Activated naive CD8-positive, alpha-beta T cell treated with anti-CD3 and anti-CD28 coated beads, Interleukin-2, amount 10 ng/mL, durations not matched to agents 7 days and 5 days (primary cell): ENCODE measurements at places on chromosomes 11 and 22. TPM values are rescaled to one million over a fixed set of nuclear protein-coding genes. Genes with fewer than 3 reads are reported as not detected.
A peak's percentile ranks its signal among the peaks of the same experiment; 100 is the strongest.

- H3K4me3 ChIP-seq: no peak overlapping the region
- H3K4me1 ChIP-seq: peaks cover 2% of the 10 kb centered on the region
- no peak overlapping the region for H3K27ac ChIP-seq
- H3K27me3 ChIP-seq: peaks cover 2% of the 10 kb centered on the region
Observed at GRCh38 chr11:27281276-27281675, 81.7 kb downstream of the CCDC34 start.

The SCUBE1 gene
- 0.03 TPM for total RNA-seq

The METTL15 gene
- 18.3 TPM for total RNA-seq

DNA sequence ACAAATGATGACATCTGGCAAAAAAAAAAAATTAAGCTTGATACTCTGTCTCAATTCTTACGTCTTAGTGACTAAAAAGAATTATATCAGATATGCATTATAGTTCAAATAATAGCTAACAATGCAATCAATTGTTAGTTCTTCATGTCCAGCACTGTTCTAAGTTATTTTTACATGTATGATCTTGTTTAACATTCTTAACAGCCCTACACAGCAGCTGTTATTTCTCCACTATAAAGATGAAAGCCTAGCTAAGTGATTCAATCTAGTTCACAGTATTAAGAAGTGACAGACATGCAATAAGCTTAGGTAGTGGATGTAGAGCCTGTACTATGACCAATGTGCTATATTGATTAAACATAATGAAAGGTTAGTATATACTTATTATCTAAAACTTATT, 4.1 kb downstream of the ZNF214 start:
- peaks cover 4% of the 10 kb centered on the region for H3K4me1 ChIP-seq
- H3K27me3 ChIP-seq: peaks cover 29% of the 10 kb centered on the region
- H3K36me3 ChIP-seq: no peaks in the 10 kb centered on the region

DNA sequence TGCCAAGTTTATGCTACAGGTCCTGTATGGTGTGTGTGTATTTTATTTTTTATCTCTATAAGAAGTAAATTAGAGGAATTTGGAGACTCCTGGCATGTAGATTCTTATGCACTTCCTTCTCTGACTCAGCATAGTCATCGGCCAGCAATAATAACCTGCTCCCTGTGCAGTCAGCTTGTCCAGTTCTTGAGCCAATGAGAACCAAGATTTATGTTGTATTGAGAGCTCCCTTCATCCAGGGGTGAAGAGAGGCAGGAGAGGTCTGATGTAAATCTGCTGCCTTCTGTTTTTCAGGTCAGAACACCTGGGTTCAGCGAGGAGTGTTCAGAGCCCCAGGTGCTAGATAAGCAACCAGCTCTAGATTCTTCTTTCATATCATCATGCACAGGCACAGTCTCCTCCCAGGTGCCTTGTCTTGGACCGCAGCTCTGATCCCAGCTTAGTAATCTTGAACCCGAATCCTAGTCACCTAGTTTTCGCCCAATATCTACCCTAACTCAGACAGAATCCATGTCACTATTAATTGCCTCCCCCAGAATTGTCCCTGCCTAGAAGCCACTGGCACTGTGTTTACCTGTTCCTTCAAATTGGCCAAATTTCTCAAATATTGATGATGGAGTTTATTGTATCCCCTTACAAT, 328.2 kb upstream of the NCAM1 start:
- no peak overlapping the region for H3K4me3 ChIP-seq
- H3K27ac ChIP-seq: no peak overlapping the region
- DNase-seq: no peak
- peaks cover 8% of the 10 kb centered on the region for H3K27me3 ChIP-seq

The SSH3 gene
- 27.0 TPM for total RNA-seq

- no peak for DNase-seq
- no peak overlapping the region for H3K4me3 ChIP-seq
- no peaks in the 10 kb centered on the region for H3K36me3 ChIP-seq
- peaks cover 8% of the 10 kb centered on the region for H3K4me1 ChIP-seq
Observed at GRCh38 chr11:94884376-94884775, 89.0 kb downstream of the CWC15 start.

DNA sequence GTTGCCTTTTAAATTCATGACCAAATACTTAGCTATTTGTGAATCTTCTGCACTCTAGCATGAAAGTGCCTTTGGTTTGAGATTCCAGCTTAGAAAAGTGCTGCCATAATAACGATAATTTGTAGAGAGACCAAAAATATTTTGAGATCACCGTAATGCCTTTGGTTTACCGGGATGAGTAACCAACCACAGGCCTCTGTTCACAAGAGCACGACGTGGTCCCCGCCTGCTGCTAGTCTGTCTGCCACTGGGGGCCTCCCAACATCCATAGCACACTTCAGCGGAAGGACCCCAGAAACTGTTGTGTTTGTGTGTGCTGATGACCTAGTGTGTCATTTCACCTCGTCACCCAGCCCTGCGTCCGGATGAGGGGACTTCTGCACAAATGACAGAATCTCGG, 67.0 kb upstream of the RASSF10 start:
- H3K27me3 ChIP-seq: peaks cover 4% of the 10 kb centered on the region
- no peak overlapping the region for H3K4me3 ChIP-seq
- H3K4me1 ChIP-seq: peaks cover 2% of the 10 kb centered on the region
- H3K36me3 ChIP-seq: no peaks in the 10 kb centered on the region

DNA sequence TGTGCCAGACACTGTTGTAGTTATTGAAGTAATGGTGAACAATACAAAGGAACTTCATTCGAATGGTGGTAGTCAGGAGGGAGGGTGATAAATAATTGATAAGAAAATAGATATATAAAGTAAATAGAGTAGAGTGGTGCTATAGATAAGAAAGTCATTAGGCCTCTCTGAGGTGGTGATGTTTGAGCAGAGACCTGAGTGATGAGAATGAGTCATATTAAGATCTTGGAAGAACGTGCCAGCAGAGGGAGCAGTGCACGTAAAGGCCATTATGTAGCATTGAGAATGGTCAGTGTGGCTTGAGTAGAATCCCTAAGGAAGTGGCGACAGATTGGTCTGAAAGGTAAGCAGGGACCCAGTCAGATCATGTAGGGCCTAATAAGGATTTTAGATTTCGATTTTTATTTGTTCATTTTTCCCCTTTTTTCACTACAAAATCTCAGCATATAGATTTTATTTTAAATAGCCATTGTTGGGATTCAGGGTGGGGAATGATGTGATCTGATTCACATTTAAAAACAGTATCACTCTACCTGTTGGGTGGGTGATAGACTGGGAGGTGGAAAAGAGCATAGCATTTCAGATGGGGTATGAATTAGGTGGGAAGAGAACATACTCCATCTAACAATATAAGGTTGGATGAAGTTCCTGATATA, 44.7 kb downstream of the CCDC90B start:
- no peaks in the 10 kb centered on the region for H3K4me1 ChIP-seq
- no peak overlapping the region for H3K27ac ChIP-seq
- H3K4me3 ChIP-seq: no peak overlapping the region
- H3K27me3 ChIP-seq: no peaks in the 10 kb centered on the region
- no peak for DNase-seq

- H3K27me3 ChIP-seq: peaks cover 42% of the 10 kb centered on the region
- H3K4me3 ChIP-seq: no peak overlapping the region
- peaks cover 6% of the 10 kb centered on the region for H3K4me1 ChIP-seq
- H3K36me3 ChIP-seq: no peaks in the 10 kb centered on the region
Observed at GRCh38 chr11:12818333-12819015, 144.3 kb downstream of the TEAD1 start.

The TUBA8 gene
- 0.99 TPM for total RNA-seq

The OR52D1 gene
- not detected for total RNA-seq

DNA sequence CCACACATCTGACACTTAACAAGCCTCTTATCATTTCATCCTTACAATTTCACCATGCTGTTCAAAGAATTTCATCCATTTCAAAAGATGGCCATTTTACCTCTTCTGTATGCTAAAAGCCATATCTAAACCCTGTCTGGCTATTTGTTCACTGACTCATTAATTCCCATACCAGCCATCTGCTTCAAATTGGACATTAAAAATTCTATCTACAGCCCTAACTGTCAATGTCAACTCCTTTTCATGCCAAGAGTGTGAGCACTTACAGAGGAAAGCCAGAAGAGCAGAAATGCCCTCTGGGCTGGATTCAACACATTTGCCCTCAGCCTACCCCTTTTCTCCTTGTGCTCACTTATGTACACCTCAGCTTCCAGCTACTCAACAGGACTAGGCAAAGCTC, 59.2 kb downstream of the SYTL2 start:
- DNase-seq: no peak
- H3K27ac ChIP-seq: peak overlapping the region; percentile 92

The APOL3 gene
- 146 TPM for total RNA-seq

GRCh38 chr11:84899740-84900139, 727.4 kb downstream of the DLG2 start:
- H3K27me3 ChIP-seq: no peaks in the 10 kb centered on the region
- H3K4me1 ChIP-seq: no peaks in the 10 kb centered on the region
- H3K4me3 ChIP-seq: no peak overlapping the region
- no peaks in the 10 kb centered on the region for H3K36me3 ChIP-seq
- H3K27ac ChIP-seq: no peak overlapping the region
- no peak for DNase-seq

The SMIM38 gene
- 0.31 TPM for total RNA-seq

The OR10A2 gene
- not detected for total RNA-seq

- H3K4me3 ChIP-seq: no peak overlapping the region
- H3K27ac ChIP-seq: no peak overlapping the region
- DNase-seq: no peak
- H3K4me1 ChIP-seq: no peaks in the 10 kb centered on the region
- H3K36me3 ChIP-seq: peaks cover 6% of the 10 kb centered on the region
- no peaks in the 10 kb centered on the region for H3K27me3 ChIP-seq
Observed at GRCh38 chr11:10514709-10515108, 26.3 kb downstream of the RNF141 start.

GRCh38 chr11:116257092-116257491, 515.7 kb downstream of the BUD13 start:
- no peaks in the 10 kb centered on the region for H3K4me1 ChIP-seq
- H3K4me3 ChIP-seq: no peak overlapping the region
- H3K27ac ChIP-seq: no peak overlapping the region
- no peaks in the 10 kb centered on the region for H3K36me3 ChIP-seq
- DNase-seq: no peak

DNA sequence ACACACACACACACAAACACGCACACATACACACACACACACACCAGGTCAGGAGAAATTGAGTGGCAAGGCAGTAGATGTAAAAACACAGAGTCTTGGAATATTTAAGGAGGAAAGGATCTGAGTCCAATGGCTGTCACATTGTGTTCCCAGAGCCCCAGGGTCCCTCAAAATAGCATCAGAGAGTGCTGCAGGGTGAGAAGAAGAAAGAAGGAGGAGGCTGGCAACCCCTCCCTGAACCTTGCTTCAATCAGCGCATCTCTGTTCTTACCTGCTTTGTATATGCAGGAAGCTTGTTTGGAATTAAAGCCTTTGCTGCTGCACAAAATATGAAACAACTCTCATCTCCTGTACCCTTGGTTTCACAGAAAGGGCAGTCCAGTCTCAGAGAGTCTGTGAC, 406.5 kb downstream of the MIAT start:
- H3K27me3 ChIP-seq: peaks cover 8% of the 10 kb centered on the region
- no peak for DNase-seq
- no peak overlapping the region for H3K27ac ChIP-seq

- H3K27me3 ChIP-seq: no peaks in the 10 kb centered on the region
- no peak for DNase-seq
- no peak overlapping the region for H3K27ac ChIP-seq
- no peaks in the 10 kb centered on the region for H3K36me3 ChIP-seq
- H3K4me1 ChIP-seq: no peaks in the 10 kb centered on the region
Observed at GRCh38 chr11:126920833-126921232, 79.7 kb downstream of the KIRREL3 start.

DNA sequence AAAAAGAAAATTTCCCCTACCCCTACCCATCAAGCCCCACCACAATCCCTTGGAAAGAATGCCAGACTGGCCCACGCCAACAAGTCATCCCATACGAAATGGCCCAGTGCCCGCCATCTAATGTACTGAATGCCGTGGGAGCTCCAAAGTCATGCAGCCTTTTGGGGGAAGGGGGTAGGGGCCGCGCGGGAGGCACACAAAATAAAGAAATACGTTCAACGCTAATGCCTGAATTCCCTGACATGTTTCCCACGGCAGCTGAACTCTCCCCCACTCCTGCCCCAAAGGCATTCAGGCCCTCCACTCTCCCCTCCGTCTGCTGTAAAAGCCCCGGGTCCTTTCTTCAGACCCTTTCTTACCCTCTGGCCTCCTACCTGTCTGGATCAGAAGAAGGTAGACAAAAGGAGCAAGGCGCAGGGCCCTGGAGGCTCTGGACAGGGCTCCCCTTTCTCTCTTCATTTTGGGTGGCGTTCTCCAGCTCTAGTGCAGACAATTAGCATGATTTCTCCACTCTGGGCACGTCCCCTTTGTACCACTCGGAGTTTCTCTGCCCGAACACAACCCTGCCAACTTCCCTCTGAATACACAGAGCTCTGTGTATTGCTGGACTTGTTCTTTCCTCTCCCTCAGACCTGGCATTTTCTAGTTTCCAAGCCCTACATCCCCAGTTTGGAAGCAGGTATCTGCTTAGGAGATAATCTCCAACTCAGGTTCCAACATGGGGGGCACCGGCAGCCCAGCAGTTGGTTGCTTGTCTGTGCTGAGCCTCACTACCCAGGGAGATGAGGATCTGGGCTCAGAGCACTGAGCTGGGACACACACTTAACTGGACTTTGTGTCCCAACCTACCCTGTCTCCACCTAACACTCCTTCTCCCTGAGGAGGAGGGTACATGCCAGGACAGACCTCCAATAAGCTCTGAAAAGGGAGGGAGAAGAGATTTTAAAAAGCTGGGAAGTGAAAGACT, at the start of gene HEPACAM:
Gene HEPACAM (minus strand): TSS at position 500 of the 967 bp plus-strand sequence. CDS start 41 bp downstream, at position 459.
- H3K4me3 ChIP-seq: no peak within 1 kb of the TSS
- H3K27ac ChIP-seq: no peak within 1 kb of the TSS
- peaks cover 8% of the 10 kb centered on the region for H3K27me3 ChIP-seq
- H3K36me3 ChIP-seq: no peaks in the 10 kb centered on the region

- no peak overlapping the region for H3K4me3 ChIP-seq
- no peak overlapping the region for H3K27ac ChIP-seq
- no peaks in the 10 kb centered on the region for H3K36me3 ChIP-seq
- no peaks in the 10 kb centered on the region for H3K4me1 ChIP-seq
- H3K27me3 ChIP-seq: peaks cover 47% of the 10 kb centered on the region
Observed at GRCh38 chr22:48488611-48489511, 1338.8 kb downstream of the BRD1 start.

- no peak overlapping the region for H3K4me3 ChIP-seq
- no peaks in the 10 kb centered on the region for H3K27me3 ChIP-seq
- H3K36me3 ChIP-seq: peaks cover 1% of the 10 kb centered on the region
- DNase-seq: no peak
Observed at GRCh38 chr11:73387594-73388264, 11.5 kb downstream of the RELT start.

DNA sequence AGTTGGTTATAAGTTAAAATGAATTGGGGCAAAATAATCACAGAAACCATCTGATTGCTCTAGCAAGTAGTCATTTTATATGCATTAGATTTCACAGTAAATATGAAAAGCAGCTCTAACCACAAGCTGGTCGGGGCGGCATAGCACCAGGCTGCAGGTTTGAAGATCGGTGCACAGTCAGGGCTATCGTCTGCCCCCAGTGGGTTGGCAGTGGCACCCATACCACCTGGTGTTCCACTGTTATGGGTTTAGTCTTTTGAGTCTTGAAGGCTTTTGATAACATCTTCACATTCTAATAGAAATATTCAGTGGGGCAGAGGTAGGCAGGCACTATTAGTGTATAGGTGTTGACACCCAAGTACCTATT, 62.1 kb downstream of the GRK3 start:
- DNase-seq: no peak
- H3K27me3 ChIP-seq: no peaks in the 10 kb centered on the region
- H3K4me1 ChIP-seq: peaks cover 14% of the 10 kb centered on the region
- H3K4me3 ChIP-seq: no peak overlapping the region
- no peak overlapping the region for H3K27ac ChIP-seq
